ENCODE measurements at places on chromosomes 5 and 9. TPM values are rescaled to one million over a fixed set of nuclear protein-coding genes. Genes with fewer than 3 reads are reported as not detected.

SPATA31D4 gene
- polyA plus RNA-seq: not detected

POU5F2 gene
- polyA plus RNA-seq: 0.03 TPM

ANKRD31 gene
- 0.06 TPM for polyA plus RNA-seq

MAP1B gene
- 25.3 TPM for polyA plus RNA-seq

PAEP gene
- 0.30 TPM for polyA plus RNA-seq

OCLN gene
- 2.5 TPM for polyA plus RNA-seq

NIPAL4 gene
- polyA plus RNA-seq: 0.11 TPM

DAB2 gene
- polyA plus RNA-seq: 93.4 TPM

ANGPTL2 gene
- 51.4 TPM for polyA plus RNA-seq

F2RL2 gene
- 1.0 TPM for polyA plus RNA-seq

STKLD1 gene
- polyA plus RNA-seq: 1.6 TPM

INSL6 gene
- 0.27 TPM for polyA plus RNA-seq

LCN6 gene
- polyA plus RNA-seq: not detected

LCN9 gene
- polyA plus RNA-seq: not detected

RASEF gene
- polyA plus RNA-seq: 0.30 TPM

SPINK7 gene
- 0.22 TPM for polyA plus RNA-seq

SH3PXD2B gene
- polyA plus RNA-seq: 29.0 TPM

PCDHB9 gene
- 2.7 TPM for polyA plus RNA-seq

ARSI gene
- polyA plus RNA-seq: 6.7 TPM

ABLIM3 gene
- 109 TPM for polyA plus RNA-seq

PCDHGB1 gene
- 0.72 TPM for polyA plus RNA-seq
